ENCODE measurements at places on chromosomes 4 and X. TPM values are rescaled to one million over a fixed set of nuclear protein-coding genes. Genes with fewer than 3 reads are reported as not detected.

Gene FREM3
- not detected for total RNA-seq

Gene CCDC120
- total RNA-seq = 7.9 TPM

Gene NKAP
- 11.9 TPM for total RNA-seq

Gene PABPC5
- total RNA-seq = not detected

Gene VCX
- not detected for total RNA-seq

Gene NEUROG2
- total RNA-seq = not detected

Gene MAGEB6
- total RNA-seq = not detected

Gene CSAG1
- total RNA-seq = not detected

Gene SPANXB1
- not detected for total RNA-seq

Gene CISD2
- total RNA-seq = 12.6 TPM

Gene GPR173
- 0.10 TPM for total RNA-seq
